ENCODE measurements at places on chromosomes 11 and 22.
A peak's percentile ranks its signal among the peaks of the same experiment; 100 is the strongest.

DNA sequence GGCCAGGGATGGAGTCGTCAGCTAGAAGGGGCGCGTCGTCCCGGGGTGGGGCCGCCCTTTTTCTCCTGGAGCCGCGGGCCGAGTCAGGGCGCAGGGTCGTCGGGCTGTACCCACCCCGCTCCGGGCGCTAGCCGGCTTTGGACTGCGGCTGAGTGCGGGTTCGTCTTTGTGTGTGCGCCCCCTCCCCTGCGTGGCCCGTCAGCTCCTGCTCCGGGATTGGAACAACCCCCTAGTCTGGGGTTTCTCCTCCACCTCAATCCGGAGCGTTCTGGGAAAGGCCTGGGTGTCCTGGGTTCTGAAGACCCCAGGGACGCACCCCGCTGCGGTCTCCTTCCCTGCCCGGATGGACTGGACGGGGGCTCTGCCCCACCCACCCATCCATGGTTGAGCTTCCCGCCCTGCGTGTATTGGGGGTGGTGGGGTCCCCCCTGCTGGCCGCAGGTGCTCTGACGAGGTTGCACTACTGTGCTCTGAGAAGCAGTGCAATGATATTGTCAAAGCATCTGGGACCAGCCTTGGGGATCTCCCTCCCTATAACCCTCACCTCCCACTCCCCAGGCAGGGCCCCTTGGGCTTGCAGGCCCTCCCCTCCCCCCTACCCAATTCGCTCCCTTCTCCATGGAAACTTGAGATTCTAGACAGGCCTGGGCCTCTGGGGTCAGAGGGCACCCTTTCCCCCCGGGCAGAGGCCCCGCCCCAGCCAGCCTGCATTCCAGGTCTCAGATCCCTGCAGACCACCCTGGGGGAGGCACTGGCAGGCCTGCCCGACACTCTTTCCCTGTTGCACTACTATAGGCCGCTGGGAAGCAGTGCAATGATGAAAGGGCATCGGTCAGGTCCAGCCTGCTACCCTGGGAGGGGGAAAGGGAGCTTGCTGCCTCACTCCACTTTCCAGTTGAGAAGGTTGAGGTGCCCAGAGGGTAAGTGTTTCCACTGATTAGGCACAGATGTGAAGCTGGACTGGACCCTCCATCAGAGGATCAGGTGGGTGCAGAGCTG is 10.7 kb downstream of the SDF2L1 start:
- no peak for DNase-seq

DNA sequence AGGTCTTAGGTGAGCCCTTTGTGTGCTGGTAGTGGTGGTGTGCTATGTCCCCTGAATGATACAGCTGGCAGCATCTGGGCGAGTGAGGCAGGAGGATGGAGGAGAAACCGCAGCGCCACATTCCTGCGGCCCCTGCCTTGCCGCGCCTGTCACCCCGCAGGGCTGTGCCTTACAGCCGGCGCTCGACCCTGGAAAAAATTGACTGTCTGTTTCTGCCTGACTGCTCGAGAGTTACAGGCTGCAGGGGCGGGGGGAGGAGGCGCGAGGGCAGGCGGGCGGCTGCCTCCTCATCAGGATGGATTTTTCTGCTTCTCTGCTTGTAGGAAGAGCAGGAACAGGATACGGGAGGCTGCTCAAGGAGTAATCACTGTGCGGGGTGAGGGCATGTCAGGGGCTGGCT is 443.4 kb downstream of the MIAT start:
- DNase-seq: no peak

DNA sequence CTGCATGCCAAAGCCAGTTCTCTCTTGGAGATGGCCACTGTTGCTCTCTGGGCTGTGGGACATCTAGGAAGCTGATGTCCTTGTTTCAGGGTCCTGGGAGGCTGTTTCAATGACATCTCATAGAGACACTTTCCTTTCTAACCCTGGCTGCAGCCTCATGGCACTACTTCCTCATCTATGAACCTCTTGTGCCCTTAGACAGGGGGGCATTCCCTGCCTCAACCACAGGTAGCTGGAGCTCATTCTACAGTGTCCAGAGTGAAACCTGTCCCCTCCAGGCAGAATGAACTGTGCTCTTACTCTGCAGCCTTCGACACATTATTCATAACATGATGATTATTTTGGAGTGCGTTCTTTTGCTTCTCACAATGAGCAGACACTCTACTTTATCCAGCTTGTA is 309.2 kb downstream of the ST3GAL4 start:
- DNase-seq: no peak

DNA sequence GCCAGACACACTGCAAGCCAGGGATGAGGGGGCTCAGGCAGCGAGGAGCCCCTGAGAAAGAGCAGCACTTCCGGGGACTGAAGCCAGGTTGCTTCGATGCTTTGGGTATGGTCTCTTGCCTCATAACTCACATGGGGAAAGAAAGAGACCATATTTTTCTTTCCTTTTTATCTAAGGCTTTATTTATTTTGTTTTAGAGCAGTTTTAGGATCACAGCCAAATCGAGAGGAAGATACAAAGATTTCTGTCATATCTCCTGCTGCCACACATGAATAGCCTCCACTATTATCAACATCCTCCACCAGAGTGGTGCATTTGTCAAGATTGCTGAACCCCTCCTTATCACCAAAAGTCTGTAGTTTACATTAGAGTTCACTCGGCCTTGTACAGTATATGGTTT is 24.3 kb upstream of the ADSL start:
- no peak for DNase-seq

DNA sequence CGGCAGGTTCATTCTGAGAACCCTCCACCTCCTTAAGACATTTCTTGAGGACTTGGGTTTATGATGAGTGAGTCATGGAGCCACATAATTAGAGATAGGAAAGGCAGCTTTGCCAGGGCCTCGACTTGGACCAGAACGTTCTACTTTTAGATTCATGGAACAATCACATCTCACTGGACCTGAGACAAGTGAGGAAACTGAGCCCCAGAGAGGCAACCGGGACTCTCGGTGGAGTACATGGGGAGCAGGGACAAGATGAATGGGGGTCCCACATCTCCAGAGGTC is 59.5 kb downstream of the LINC01488 start:
- no peak for DNase-seq

DNA sequence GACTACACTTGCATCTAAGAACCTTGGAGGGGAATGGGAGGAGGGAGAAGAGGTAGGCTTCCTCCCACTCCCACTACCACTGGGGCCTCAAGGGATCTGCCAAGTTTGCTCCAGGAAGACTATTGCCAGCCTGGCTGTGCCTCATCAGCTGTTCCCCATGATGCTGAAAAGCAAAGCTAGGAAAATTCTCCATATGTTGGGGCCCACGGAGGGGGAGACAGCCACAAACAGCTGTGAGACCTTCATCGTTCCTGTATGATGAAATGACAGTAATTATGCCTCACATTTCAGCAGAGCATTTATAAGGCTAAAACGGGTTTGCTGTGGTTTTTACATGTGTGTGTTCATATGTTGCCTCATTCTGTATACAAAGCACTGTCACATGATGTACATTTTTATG is 6.7 kb downstream of the DSCAML1 start:
- no peak for DNase-seq

GRCh38 chr11:27239305-27239942 is 123.6 kb downstream of the CCDC34 start:
- DNase-seq: no peak

- no peak for DNase-seq
Observed at GRCh38 chr11:2247496-2247895, 22.9 kb downstream of the ASCL2 start.

DNA sequence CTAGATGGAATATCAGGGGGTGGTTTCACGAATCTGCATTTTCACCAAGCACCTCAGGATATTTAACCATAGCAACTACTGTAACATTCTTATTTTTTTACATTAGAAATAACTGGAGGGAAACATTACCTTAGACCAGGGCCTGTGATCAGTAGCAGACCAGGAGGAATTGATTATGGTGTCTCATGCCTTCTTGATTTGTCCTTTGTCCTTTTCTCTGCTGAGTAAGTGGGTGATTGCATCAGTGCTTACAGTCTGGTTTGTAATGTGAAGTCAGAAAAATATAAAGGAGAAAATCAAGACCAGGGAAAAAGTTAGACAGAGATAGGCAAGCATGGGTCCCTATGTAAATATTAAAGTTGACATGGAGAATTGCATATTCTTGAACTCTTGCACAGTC is 703.3 kb downstream of the NELL1 start:
- no peak for DNase-seq

DNA sequence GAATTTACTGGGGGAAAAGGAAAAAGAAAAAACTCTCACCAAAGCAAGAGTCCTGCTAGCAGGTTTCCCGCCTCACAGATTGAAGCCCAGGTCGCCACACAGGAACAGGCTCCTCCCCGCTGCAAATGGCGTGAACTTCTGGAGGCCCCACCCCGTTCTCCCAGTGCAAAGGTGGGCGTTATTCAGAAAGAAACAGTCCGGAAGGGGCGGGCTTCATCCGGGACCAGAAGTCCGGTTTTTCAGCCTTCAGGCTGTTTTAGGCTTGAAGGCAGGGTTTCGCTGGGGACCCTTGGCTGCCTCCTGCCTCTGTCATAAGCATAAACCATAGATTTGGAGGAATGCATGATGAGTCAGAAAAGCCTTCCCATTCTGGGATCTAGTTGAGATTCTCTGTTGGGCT is 148.3 kb upstream of the POU2AF2 start:
- DNase-seq: no peak

GRCh38 chr22:39144101-39144767 is 8.2 kb downstream of the CBX7 start:
- DNase-seq: peak; percentile 38

DNA sequence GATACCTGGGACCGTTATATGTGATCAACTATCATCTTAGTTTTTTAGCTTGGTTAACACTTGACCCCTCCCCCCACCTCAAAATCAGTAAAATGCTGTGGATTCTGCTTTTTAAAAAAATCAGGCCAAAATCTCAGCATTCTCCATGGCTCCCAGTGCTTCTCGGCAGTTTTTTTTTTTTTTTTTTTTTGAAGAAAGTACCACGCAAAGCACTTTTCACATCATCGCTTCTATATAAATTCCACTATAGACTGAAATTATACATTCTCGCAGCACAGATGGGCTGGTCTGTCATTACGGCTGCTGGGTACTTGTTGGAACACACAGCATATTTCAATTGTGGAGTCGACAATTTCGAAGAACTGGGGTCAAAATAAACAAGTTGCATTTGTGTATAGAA is 67.7 kb upstream of the PPARA start:
- DNase-seq: no peak

DNA sequence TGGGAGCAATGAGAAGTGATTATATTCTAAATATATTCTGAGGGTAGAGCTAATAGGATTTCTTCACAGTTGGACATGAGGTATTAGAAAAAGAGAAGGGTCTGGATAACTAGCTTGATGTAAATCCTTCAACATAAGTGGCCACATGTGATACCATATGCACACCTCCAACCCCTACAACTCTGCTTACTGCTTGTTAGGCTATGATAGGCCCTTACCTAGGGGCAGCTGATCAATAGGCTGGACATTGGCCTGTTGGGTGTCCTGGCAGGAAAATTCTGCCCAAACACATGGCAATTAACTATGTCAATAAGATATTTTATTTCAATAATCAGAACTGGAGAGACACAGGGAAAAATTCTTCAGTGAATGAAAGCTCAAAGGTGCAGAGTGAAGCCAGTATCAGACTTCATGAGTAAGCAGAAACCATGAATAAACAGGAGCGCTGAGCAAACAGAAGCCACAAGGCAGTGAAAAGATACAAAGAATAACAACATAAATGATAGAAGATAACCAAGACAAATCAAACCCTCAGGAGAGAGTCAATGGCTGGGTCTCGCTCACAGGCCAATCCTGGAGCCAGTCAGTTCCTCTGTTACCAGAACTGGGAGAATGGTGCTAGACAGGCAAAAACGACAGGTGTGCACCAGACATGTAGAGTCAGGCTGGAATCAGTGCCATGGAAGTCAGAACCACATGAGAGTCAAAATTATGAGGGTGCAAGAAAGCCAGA is 46.3 kb upstream of the PSMA1 start:
- DNase-seq: no peak

- no peak for DNase-seq
Observed at GRCh38 chr11:66857234-66857926, 516 bp downstream of the LRFN4 start.

GRCh38 chr11:78312712-78313111 is 104.9 kb downstream of the GAB2 start:
- DNase-seq: no peak

DNA sequence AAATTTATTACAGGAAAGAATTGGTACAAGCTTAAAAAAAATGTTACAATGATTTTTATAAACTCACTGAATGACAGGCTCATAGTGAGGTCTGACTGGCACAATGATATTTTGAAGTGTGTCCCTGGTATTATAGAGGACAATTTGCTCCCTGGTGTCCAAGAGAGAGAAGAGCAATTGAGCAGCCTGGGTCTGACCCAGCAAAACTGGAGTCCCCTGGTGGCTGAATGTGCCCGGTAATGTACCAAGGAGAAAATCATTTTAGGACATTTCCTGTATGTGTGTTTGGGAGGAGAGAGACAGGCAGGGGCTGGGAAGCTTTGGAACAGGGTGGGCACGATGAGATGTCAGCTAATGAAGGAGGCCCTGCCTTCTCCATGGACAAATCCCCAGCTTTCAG is 125.3 kb downstream of the APOL5 start:
- DNase-seq: no peak

- no peak for DNase-seq
Observed at GRCh38 chr11:99241066-99241465, 220.3 kb downstream of the CNTN5 start.

DNA sequence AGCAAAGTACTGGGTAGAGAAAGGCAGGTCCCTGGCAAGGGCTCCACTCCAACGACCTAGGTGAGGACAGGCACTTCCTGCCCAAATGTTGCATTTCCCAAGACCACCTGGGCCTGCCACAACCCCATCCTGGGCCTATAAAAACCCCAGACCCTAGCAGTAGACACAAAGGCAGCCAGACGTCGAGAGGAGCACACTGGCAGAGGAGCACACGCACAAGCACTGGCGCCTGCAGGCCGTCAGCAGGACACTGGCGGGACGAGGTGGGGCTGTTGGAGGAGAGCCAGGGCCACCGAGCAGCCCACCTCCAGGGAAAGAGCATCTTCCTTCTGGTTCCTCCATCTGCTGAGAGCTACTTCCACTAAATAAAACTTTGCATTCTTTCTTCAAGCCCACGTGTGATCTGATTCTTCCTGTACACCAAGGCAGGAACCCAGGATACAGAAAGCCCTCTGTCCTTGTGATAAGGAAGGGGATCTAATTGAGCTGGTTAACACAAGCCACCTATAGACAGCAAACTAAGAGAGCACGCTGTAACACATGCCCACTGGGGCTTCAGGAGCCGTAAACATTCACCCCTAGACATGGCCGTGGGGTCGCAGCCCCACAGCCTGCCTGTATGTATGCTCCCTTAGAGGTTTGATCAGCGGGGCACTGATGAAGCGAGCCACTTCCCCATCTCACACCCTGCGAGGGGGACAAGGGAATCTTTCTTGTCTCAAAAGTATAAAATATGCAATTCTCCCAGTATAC is 89.7 kb upstream of the MTMR2 start:
- no peak for DNase-seq
